Peyer's patch (tissue), 4 donors: ENCODE measurements at places on chromosomes 7 and 10. TPM values are rescaled to one million over a fixed set of nuclear protein-coding genes. Genes with fewer than 3 reads are reported as not detected.

- peak; percentile 76 for DNase-seq
Measured at GRCh38 chr7:100867040-100867775, at the start of gene TRIP6. Gene TRIP6 (plus strand): TSS chr7:100867387. CDS start chr7:100867498, 111 bp downstream.

DNA sequence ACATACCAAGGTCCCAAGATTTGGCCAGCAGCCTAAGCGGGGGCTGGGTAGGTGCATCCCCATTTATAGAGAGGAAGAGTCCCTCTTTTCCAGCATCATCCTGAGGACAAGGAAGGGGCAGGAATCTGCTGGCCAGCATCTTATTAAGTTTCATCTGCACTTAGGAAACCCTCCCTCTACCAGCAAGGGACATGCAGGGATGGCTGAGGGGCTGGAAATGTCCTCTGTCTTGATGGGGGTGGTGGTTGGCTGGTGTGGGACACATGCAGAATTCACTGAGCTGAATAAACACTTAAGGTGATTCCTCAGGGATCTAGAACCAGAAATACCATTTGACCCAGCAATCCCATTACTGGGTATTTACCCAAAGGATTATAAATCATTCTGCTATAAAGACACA, 42.1 kb downstream of the NOD1 start:
- DNase-seq: no peak

DNA sequence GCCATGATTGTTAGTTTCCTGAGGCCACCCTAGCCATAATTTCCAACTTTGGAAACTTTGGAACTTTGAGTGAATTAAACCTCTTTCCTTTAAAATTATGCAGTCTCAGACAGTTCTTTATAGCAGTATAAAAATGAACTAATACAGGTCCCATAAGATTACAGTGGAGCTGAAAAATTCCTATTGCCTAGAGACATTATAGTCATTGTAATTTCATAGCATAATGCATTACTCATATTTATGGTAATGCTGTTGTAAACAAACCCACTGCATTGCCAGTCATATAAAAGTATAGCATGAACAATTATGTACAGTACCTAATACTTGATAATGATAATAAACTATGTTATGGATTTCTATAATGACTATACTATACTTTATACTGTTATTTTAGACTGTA, 88.0 kb upstream of the TMEM229A start:
- no peak for DNase-seq

GRCh38 chr7:39622609-39623008, 763 bp upstream of the RALA start:
- DNase-seq: no peak

GRCh38 chr10:49359349-49360270, 36.3 kb downstream of the DRGX start:
- DNase-seq: no peak

DNA sequence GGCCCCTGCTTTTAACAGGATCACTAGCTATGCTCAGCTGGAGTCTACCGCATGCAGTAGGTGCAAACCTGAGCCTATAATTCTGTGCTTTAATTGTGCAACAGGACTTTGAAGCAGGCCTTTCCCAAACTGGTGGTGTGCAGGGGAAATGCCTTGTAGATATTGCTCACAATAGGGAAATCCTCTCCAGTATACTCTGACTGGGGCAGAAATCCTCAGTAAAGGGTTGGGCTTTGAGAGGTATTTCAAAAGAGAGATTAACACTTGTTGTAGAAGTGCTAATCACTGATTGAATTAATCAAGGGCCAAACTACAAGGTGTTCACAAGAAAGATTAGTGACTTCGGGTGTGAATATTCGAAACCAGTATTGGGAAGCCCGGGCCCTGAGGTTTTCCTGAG, 58.5 kb upstream of the EXOC6 start:
- no peak for DNase-seq

- DNase-seq: no peak
Measured at GRCh38 chr10:66964946-66965345, 39.1 kb downstream of the LRRTM3 start.

GRCh38 chr10:133143200-133143533, 16.9 kb upstream of the KNDC1 start:
- peak; percentile 28 for DNase-seq

DNA sequence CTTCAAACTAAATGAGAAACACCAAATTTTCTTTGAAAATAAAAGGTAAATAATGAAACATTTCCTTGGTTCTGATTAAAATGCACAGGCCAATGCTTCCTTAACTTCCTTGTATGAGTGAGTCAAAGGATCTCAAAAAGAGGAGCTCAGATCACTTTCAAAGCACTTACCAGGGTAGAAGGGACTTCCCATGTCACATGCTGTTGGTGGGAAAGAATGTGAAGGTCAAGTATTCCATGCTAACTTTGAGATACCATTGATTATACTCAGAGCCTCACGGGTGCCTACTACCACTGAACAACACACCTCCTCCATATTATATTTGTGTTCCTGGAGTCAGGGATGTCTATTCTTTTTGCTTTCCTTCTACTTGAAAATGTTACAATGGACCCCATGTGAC, 233.5 kb upstream of the KIAA1217 start:
- DNase-seq: no peak

DNA sequence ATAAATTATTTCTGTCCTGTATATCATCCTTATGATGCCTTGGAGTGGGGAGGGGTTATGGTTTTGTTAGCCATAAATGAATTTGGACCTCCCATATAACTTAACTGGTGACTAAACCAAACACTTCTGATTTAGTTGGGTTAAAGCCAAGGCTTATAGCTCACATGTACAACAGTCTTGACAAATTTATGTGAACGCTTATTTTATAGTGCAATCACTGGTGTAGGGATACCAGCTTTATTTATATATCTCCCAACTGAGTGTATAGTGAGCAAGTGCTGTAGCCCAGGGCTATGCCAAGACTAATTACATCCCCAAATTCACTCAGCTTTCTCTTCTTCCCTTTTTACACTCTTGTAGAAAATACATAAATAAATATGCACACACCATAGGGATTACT, 956.2 kb downstream of the SORCS3 start:
- no peak for DNase-seq

GRCh38 chr10:28838908-28839307, 161.6 kb downstream of the BAMBI start:
- DNase-seq: no peak

DNA sequence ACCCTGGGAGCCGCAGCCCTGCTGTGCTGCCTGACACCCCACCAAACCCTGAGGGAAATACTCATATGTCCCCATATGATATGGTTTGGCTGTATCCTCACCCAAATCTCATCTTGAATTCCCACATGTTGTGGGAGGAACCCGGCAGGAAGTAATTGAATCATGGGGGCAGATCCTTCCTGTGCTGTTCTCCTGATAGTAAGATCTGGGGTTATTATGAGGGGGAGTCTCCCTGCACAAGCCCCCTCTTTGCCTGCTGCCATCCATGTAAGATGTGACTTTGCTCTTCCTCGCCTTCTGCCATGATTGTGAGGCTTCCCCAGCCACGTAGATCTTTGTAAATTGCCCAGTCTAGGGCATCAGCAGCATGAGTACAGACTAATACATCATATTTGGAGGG, 68.7 kb downstream of the RGS10 start:
- DNase-seq: no peak

DNA sequence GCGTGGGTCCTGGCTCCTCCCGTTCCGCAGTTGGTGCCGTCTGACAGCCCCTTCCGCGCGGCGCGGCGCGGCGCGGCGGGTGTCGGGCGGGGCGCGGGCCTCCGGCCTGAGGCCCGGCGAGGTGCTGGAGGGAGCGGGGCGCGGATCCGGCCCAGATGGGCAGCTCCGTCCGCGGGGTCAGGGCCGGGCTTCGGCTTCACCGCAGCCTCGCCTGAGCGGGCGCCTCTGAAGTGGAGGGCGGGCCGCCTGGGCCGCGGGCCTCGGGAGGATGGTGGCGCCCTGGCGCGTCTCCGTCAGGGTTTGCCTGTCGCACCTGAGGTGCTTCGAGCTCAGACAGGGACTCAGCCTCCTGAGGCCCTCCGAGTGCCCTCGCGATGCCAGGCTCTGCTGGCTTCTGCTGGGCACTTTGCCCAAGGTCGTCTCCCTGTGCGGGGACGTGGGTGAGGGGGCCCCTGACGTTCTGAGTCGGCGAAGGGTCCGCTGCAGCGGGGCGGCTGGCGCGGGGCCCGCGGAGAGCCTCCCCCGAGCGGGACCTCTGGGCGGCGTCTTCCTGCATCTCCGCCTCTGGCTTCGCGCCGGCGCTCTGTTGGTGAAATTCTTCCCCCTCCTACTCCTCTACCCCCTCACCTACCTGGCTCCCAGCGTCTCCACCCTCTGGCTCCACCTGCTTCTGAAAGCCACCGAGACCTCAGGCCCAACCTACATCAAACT, 473 bp downstream of the ADCK2 start:
- peak; percentile 39 for DNase-seq

- DNase-seq: no peak
Measured at GRCh38 chr10:31152421-31153135, 120.9 kb upstream of the ZNF438 start.

DNA sequence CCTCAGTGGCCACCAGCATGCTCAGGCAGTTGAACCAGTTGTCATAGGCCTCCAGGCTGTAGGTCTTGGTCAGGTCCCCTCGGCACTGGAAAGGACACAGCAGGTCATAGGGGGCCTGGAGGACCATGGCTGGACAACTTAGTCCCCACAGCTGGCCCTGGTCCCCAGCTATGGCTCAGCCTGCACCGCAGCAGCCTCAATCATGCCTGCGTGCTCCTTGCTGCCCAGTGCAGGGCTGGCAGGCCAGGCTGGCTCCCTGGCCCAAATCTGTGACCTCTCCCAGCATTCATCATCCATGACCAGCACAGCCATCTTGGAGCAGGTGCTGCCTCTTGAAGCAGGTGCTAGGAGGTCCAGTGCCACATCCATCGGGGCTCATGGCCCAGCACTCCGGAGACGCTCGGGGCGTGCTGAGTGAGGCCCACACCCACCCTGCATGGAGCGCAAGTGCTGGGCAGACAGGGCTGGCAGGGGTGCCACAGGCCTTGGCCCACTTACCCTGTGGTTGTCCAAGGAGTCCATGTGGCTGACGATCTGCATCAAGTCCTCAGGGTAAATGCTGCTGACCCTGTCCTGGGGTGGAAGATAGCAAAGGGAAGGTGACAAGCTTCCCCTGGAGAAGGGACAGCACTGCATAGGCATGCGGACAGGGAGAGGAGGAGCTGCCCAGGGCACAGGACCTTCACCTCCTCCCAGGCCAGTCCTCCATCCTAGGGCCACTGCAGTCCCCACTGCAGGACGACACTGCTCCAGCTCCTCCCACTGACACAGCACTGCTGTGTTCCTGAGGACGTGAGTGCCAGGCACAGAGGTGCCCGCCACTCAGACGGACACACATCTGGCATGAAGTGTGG, 61.7 kb downstream of the CSGALNACT2 start:
- DNase-seq: peak; percentile 31

GRCh38 chr10:43176271-43176670, 38.0 kb downstream of the CSGALNACT2 start:
- DNase-seq: no peak

DNA sequence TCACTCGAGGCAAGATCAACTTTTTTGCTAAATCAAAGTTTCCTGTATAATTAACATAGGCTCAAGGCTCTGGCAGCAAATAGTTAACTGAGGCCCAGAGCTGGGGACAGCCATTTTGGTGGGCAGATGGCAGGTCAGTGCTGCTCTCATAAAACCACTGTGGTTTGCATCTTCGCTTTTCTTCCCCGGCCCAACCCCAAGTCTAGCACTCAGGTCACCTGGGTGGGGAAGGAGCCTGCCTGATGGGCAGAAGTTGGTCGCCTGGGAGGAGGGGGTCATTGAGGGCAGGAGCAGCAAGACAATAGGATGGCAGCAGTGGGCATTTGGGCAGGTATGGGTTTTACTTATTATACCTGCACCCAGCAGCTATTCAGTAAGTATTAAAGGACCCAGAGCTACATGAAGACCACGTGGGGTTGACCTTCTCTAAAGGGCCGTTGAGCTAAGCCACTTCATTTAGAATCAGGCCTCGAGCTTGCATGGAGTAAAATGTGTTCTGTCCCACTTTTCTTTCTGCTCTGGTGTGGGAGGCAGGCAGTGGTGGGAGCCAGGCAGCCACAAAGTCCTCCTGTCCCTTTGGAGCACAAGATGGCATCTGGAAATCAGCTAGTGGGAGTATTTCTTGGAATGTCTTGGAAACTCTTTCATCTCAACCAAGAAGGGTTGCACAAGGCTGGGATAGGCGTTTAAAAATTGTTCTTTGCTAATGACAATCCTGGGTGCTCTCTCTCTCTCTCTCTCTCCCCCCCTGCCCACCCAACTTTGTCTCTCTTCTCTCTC, 133.4 kb downstream of the SPAG6 start:
- no peak for DNase-seq

GRCh38 chr7:33829536-33829935, 75.8 kb upstream of the BMPER start:
- DNase-seq: no peak

GRCh38 chr7:23685731-23686130, 5.7 kb downstream of the FAM221A start:
- no peak for DNase-seq

DNA sequence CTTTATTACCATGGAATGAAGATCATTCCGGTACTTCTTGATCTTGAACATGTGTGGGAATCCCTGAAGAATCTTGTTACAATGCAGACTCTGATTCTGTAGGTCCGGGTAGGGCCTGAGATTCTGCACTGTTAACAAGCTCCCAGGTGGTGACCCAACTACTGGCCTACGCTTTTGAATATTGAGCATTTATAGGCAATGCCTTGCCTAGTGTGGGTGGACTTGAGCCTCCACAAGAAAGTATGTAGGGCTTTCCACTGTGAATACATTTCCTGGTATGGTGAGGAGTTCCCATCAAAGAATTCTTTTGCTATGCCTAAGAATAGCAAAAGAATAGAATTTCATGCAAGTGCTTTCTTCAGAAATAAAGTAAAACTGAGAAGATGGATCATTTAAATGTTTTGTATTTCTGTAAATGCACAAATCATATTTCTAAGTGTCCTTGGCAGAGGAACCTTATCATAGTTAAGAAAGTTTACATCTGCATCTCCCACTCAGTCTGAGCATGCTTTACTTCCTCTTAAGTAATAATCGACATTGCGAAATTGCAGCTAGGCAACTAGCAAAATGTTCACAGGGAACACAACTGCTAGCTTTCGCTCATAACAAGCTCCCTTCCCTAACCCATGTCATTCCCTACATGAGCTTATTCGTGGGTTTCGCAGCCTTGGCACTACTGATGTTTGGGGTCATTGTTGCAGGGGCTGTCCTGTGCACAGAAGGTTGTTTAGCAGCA, 71.4 kb downstream of the AHR start:
- no peak for DNase-seq

GRCh38 chr10:16945593-16945992, 128.4 kb upstream of the RSU1 start:
- no peak for DNase-seq

The POU6F2 gene
- total RNA-seq: 0.80 TPM

The HOXA4 gene
- 2.6 TPM for total RNA-seq

The DYNC1I1 gene
- 1.4 TPM for total RNA-seq

The DPYSL4 gene
- total RNA-seq: not detected

The ODAD2 gene
- total RNA-seq: not detected

The ASL gene
- total RNA-seq: 48.7 TPM

The ZEB1 gene
- total RNA-seq: 6.1 TPM

The MXI1 gene
- 58.0 TPM for total RNA-seq

The C10orf53 gene
- not detected for total RNA-seq

The ARHGEF35 gene
- total RNA-seq: 18.0 TPM

The TYW1B gene
- 4.9 TPM for total RNA-seq

The TWIST1 gene
- 1.1 TPM for total RNA-seq

The FAM171A1 gene
- total RNA-seq: 37.1 TPM

The WASL gene
- 49.6 TPM for total RNA-seq
